ENCODE measurements at places on chromosomes 1 and 21.

GRCh38 chr21:25313829-25314228, 293.5 kb downstream of the MRPL39 start:
- DNase-seq, result peak; percentile 55

DNA sequence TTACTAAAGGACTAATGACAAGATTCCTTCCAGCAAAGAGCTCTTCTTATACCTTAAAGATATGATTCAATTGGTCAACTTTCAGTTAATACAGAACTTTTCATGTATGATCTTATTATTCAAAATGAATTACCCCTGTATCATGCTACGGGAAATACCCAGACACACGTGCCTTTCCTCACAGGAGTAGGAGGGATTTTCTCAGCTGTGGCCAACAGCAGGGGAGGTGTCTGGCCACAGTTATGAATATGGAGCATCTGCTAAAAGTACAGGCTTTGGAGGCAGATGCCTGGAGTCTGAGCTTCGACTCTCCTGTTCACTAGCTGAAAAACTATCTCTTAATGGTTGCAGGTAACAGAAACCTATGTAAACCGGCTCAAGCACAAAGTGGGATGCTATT, 53.6 kb downstream of the KIAA1614 start:
- no peak for DNase-seq

DNA sequence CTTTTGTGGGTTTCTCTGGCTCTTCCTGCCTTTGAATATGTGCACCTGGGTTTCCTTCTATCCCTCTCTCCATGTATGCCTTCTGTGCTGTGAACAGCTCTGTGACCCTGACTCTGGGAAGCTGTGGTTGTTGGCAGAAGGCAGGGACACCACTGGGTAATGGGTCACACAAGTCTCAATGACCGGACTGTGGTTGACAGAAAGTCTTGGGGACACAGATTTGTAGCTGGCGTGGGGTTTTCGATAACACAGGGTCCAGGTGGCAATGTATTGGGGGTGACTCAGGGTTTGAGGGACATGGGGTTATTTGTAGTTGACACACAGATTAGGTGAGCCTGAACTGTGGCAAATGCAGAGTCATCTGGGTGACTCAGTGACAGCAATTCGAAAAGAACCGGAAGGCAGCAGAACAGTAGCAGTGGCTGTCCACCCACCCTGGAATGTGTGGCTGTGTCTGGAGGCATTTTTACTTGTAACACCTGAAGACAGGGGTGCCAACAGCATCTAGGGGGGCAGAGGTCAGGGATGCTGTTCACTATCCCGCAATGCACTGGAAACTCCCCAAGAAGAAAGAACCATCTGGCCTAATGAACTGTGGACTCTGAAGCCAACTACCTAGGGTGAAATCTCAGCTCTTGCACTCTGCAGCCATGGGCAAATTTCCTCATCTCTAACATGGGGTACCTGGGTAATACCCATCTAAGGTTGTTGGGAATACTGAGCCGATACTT, 13.0 kb upstream of the SLC6A9 start:
- no peak for DNase-seq

GRCh38 chr1:91850708-91851107, 35.2 kb downstream of the TGFBR3 start:
- no peak for DNase-seq

DNA sequence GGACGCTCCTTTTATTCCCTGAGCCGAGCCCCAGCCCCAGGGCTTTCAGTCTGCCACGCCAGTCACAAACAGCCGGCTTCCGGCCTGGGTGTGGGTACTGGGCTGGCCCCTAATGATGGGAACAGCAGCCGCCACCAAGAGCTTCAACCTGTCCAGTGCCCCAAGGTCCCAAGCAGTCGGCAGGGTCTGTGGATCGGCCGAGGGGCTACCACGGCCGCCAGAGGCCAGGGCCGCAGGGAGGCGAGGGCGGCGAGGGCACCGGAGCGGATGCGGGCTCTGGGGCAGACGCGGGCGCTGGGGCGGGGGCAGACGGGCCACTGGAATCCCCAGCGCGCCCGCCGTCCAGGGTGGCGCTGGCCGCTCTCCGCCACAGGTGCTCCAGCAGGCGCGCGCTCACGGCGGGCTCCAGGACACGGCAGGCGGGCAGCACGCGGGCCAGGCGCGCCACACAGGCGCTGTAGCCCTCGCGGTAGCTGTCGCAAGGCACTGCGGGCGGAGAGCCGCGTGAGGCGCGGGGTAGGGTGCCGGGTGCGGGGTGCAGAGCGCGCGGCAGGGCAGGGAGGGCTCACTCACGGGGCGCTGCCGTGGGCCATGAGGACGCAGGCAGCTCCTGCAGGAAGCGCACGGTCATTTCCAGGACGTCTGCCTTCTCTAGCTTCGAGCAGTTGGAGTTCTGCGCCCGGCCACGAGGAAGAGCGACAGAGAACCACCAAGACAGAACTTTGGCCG, 887 bp downstream of the HES2 start:
- no peak for DNase-seq

DNA sequence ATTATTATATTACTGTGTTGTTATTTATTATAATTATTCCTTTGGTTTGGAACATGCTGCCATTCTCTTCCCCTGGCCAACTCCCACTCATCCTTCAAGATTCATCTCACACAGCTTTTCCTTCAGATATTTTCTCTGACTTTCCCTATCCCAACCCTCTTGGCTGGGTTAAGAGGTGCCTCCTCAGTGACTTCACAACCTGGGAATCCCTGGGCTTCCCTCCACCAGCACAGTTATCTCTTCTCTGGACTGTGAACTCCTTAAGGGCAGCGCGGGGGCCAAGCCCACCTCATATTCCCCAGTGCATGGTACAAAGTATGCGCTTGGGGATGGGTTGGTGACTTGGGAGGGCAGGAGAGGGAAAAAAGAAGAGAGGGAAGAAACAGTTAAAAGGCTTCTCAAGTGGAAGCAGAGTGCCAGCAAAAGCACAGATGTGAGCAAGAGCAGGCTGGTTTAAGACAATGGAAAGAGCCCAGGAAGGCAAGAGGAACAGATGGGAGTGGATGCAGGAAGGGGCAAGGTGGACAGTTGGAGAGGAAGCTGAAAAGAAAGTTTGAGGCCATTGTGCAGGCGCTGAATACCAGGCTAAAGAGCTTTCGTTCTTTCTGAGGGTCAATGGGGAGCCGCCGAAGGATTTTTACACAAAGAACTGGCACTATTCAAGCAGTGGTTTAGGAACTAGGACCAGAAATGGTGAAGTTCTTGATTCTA, 132.3 kb downstream of the BEND5 start:
- DNase-seq, result no peak

DNA sequence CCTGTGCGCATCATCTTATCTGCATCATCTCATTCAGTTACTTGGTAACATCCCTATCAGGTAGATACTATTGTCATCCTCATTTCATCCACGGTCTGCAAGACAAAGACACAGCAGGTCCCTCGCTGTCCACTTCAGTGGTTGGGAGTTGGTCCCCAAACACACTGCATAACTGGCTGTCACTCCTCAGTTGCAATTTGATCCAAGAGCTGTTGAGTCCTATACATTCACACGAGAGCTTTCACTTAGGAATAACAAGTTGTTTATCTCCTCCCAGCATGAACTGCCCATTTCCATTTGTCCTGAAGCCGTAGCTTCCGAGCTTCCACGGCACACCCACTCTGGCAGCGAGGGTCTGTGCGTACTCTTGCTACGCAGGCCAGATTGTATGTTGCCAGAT, 472.0 kb downstream of the CAMTA1 start:
- no peak for DNase-seq

DNA sequence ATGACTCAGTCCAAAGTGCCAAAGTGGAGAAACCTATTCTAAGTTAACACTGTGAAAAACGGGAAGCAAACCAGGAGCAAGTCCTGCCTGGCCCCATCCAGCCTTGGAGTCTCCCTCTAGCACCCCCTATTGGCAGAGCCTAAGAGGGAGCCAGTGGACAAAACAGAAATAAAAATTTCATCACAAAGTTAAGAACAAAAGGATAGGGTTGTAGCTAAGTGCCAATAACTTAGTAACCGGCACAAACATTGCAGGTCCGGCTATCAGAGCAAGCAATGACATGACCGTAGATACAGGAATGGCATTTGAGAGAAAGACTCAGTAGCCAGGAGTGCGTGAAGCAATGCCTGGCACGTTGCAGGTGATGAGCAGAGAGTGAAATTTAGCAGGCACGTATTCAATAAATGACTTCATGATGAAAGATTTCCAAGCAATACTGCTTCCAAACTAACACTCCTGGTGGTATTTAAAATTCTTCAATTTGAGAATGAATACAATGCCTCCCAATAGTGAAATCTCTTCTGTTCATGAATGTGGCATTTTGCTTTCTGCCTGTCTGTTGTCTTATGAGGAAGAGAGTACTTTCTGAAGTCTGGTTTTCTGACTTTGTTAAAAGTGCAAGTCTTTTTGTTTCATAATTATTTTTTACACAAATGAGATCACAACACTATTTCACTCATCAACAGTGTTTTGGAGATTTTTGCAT, 391.0 kb downstream of the OMA1 start:
- DNase-seq, result peak; percentile 2

GRCh38 chr1:3650248-3651025, 534 bp upstream of the WRAP73 start:
- no peak for DNase-seq

GRCh38 chr1:154353460-154353904, 28.2 kb downstream of the ATP8B2 start:
- DNase-seq, result peak; percentile 48

GRCh38 chr1:207362962-207363860, 41.7 kb downstream of the CD55 start:
- peak; percentile 44 for DNase-seq

DNA sequence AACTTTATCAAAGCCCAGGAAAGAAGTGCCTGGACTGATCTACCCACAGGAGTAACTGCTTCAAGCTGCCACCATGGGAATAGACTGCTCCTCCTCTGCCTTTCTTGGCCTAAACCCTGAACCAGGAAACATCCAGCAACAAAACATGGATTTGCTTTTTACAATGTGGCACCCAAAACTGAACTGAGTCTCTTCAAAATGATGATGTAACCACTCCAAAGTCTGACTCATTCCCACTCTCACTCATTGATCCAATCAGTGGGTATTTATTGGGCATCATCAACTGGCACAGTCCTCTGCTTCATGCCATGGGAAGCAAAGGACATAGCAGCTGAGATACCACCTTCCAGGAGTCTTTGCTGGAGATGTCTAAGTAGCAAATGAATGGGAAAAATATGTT, 23.5 kb downstream of the CYP4A22 start:
- no peak for DNase-seq
